ENCODE measurements at places on chromosomes 5 and 9.
A peak's percentile ranks its signal among the peaks of the same experiment; 100 is the strongest.

- DNase-seq: no peak
Observed at GRCh38 chr5:83035373-83036100, 41.7 kb downstream of the TMEM167A start.

DNA sequence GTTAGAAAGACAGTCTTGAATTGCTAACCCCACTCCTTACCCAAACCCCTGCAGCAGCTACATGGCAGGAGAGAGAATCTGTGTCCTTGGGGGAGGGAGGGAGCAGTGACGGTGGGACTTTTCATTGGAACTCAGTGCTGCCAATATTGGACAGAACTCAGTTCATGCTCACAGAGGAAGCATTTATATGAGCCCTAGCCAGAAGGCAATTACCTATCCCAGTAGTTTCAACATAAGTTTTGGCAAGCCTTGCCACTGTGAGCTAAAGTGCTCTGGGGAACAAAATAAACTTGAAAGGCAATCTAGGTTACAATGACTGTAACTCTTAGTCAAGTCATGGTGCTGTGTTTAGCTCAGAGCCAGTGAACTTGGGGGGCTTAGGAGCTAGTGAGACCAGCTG lies 1013.4 kb upstream of the COX7C start:
- no peak for DNase-seq

- DNase-seq: no peak
Observed at GRCh38 chr9:127396253-127396807, 639 bp upstream of the SLC2A8 start.

DNA sequence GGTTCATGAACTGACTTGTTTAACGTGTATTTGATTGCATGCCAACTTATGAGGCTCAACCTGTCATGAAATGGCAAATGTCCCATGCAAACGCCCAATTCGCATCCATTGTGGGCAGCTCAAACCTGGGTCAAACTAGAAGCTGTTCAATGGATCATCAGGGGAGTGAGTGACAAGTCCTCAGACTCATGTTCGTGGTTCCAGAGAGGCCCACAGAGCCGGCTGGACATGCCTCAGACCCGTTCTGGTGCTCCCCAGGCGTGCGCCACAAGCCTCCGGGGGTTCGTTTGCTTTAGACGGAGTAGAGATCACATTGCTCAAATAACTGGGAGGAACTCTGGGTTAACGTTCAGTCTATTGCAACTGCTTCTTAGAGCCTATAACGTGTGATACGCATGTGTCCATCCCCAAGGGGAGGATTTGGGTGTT lies 15.0 kb downstream of the GFI1B start:
- no peak for DNase-seq

GRCh38 chr5:16894236-16895057 lies 41.6 kb downstream of the MYO10 start:
- DNase-seq: no peak

DNA sequence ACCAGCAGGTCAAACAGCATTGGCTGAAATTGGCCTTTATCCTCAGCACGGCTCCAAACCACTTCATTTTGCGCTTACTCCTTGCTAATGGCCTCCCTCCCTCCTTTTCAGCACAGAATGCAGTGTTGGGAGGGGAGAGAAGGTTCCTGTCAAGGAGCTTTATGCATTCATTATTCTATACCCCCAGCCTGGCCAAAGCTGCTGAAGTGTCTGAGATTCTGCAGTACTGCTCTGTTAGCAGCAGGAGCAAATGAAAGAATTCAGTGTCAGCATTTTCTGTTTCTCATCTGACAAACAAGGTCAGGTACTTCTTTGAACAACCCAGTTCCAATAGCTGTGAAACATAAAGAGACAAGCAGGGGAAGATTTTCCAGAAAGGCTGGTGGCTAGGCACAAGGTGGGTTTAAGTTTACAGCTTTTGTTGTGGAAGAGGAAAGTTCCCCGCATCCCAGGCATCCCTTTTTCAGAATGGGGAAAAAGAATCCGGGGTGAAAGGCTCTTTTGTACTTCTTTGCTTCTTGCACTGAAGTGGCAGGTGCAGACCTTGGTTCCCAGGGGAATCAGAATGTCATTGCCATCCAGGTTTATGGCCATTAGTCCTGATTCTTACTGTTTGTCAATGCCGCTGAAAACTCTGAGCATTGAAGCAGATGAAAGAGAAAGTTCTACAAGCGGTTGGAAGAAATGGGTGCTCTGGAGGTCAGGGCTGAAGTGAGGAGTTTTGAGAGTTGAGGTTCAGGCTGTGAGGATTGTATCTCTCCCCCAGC lies 109.3 kb upstream of the APC start:
- no peak for DNase-seq

- DNase-seq: no peak
Observed at GRCh38 chr5:106174903-106175302, 1495.8 kb downstream of the EFNA5 start.

GRCh38 chr9:127277099-127277498 lies 12.5 kb downstream of the GARNL3 start:
- no peak for DNase-seq

DNA sequence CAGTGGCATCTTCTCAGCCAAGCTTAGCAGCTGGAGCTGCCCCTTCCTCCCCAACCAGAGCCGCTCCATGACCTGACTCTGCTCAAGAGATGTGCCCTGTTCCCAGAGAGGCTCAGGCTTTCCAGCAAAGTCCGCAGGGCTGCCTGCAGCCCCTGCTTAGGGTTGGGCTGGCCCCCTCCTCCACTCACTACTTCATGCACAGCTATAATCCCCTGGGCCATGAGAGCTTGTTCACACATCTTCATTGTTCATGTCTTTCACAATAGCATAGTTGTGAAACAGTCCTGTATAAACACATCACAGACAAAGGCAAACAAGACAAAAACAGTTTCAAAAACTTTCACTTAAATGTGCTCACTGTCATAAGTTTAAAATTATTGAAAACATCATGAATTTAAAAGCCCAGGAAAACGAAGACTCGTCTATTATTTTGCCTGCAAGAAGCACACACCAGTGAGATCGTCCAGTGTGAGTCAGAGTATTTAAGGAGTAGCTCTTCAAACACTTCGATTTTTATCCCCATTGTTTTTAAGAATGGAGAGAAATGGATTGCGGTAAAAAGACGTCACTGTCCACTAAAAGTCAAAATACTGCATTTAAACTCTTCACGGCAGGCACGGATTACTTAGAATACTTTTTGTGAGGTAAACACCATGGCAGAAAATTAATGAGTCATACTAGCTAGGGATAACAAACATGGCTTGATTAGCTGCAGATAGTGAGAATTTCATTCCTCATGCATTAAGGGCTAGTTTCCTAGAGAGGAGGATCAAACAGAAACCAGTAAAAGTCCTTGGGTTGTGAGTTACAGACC lies 40.7 kb upstream of the S1PR3 start:
- DNase-seq: no peak

DNA sequence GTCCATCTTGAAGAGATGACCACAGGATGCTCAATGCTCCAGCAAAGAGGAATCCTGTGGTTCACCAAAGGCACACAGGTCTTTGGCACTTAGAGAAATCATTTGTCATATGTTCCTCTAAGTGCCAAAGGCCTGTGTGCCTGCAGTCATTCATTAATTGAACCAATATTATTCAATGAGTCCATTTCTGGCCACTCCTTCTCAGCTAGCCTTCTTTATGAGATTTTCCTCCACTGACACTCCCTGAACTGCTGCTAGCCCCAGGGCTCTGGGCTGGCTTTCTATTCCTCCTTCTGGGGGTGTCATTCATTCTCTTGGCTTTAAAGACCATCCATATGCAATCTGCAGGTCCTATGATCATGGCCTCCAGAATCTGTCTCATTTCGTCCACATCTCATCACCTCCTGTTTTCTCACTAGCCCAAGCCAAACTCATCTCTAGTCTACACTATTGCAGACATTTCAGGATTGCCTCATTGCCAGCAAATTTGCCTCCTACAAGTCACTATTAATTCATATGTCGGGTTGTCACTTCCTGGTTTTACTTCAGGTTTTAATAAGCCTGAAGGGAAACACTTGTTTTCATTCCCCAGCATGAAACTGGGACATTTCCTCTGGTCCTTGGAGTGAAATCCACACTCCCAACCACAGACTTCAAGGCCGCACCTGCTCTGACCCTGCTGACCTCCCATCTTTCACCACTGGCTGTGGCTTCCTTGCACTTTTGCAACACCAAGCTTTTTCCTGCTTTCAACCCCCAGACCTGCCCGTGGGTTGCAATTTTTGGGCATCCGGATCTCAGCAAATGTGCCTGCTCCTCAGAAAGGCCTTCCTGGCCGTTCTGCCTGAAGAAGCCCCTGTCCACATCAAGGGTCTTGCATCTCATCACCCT lies 35.1 kb downstream of the KCNIP1 start:
- DNase-seq: no peak

GRCh38 chr5:96902876-96903275 lies 26.6 kb downstream of the ERAP2 start:
- DNase-seq: no peak

DNA sequence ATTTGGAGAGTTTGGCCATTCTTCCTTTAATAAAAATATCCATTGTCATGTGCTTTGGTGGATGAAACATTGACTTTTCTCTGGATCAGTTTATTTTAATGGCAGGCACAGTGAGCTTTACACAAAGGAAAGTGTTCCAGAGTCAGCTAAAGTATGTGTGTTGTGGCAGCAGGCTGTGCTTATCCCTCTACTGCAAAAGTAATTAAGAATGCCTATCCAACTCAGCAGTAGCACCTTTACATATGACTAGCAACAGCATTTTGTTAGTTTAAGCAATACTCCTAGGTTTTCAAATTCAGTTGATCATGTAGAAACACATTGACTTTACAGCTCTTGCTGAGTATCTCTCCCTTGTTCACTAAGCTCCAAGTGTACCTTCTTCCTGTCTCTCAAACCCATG lies 730.5 kb upstream of the RGMB start:
- DNase-seq: no peak

- DNase-seq: no peak
Observed at GRCh38 chr5:116472274-116472673, 102.3 kb downstream of the SEMA6A start.

DNA sequence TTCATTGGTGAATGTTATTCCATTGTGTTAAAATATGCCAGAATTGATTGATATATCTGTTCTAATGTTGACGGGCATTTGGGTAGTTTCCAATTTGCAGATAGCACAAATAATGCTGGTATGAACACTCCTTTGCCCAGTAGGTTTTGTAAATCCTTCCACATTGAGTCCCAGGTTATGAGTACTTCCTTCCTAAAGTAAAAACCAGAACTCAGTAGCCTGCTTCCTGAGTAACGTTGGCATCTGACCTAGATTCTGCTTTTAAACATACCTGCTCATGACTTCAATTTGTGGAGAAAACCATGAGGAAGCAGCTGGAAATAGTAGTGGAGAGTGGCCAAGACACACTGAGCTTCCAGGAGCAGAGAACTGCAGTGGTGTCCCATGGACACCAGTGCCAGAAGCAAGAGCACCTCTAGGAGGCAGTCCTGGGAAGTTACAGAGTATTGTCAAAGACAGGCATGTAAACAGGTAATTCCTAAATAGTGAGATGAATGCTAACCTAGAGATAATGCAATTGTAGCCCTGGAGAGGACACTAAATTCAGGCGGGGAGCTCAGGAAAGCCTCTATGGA lies 24.3 kb upstream of the RASGRF2 start:
- DNase-seq: no peak

GRCh38 chr5:30040488-30041118 lies 1152.9 kb upstream of the CDH6 start:
- DNase-seq: no peak

DNA sequence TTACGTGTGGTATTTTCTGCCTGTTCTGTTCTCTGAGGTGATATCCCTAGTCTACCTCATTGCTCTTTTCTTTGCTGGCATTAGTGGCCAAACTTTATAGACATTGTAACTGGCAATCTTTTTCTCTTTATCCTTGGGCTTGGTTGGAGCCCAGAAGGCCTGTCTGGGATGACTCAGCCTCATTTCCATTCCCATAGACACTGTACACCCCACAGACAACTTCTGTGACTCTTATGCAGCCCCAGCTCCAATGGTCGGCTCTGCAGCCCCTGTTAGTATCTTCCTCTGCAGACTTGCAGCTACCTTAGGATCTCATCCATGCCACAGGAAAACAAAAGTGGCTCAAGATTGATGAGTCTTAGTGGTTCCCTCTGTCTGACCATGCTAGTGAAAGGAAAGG lies 79.8 kb downstream of the CFAP95 start:
- no peak for DNase-seq

DNA sequence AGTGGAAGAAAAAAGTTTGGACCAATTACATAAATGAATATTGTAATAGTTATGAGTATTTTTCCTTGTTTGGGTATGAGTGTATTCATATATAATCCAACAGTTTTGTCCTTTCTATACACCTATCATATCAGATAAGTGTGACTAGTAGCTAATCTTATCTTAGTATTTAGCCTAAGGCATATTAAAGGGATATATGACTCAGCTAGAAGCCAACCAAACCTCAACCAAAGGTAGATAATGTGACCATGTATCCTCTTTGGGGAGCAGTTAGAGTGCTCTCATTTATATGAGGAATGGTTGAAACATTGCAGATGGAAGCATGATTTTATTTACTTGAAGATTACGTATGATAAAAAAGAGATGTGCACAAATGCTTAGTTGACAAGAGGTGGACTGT lies 370.0 kb upstream of the CTNND2 start:
- no peak for DNase-seq

GRCh38 chr9:93194221-93194625 lies 10.3 kb downstream of the WNK2 start:
- DNase-seq: no peak

- peak; percentile 5 for DNase-seq
Observed at GRCh38 chr5:91059409-91059808, 323.7 kb downstream of the ARRDC3 start.

GRCh38 chr5:89473196-89473595 lies 590.2 kb upstream of the MEF2C start:
- DNase-seq: no peak

- DNase-seq: peak; percentile 39
Observed at GRCh38 chr5:111254613-111255012, 30.4 kb downstream of the CAMK4 start.

DNA sequence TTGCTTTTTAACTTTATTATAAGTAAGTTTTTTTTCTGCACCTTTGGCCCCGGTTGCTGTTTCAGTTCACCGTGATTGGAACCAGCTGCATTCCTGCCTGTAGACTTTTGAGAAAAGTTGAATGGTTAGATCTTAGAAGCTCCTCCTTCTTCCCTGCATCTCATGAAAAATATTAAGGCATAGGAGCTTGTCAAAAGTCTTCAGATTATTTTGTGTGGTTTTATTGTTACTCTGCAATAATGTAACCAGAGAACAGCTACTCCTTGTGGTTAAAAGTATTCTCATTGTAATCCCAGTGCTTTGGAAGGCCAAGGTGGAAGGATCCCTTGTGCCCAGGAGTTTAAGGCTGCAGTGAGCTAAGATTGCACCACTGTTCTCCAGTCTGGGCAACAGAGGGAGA lies 3.3 kb upstream of the SLC2A8 start:
- no peak for DNase-seq

GRCh38 chr5:96969366-96969765 lies 33.5 kb downstream of the LNPEP start:
- no peak for DNase-seq
